A549 treated with Mapracorat at 1 μM for 4 hours (cell line): ENCODE measurements at places on chromosomes 6 and 20. TPM values are rescaled to one million over a fixed set of nuclear protein-coding genes. Genes with fewer than 3 reads are reported as not detected.

PAK5 gene
- total RNA-seq = not detected in 5 replicates

TRIM15 gene
- not detected in 5 replicates for total RNA-seq

TINAG gene
- total RNA-seq = 0.25 to 0.30 TPM in 2 of 5 replicates, not detected in the others

SLC2A4RG gene
- 55.9 to 105 TPM (median 96.0 TPM) in 5 replicates for total RNA-seq

FOXA2 gene
- total RNA-seq = 12.4 to 19.1 TPM (median 16.7 TPM) in 5 replicates

ALDH5A1 gene
- total RNA-seq = 6.0 to 7.9 TPM (median 7.1 TPM) in 5 replicates

AIF1 gene
- total RNA-seq = not detected in 5 replicates

QKI gene
- 30.5 to 57.1 TPM (median 44.6 TPM) in 5 replicates for total RNA-seq
